C1 segment of cervical spinal cord (tissue), 14 donors: ENCODE measurements at places on chromosomes 16 and 17.

GRCh38 chr17:39666231-39666600, 1.1 kb downstream of the TCAP start:
- no peak for DNase-seq

GRCh38 chr16:72796222-72796621, 251.7 kb downstream of the ZFHX3 start:
- no peak for DNase-seq

DNA sequence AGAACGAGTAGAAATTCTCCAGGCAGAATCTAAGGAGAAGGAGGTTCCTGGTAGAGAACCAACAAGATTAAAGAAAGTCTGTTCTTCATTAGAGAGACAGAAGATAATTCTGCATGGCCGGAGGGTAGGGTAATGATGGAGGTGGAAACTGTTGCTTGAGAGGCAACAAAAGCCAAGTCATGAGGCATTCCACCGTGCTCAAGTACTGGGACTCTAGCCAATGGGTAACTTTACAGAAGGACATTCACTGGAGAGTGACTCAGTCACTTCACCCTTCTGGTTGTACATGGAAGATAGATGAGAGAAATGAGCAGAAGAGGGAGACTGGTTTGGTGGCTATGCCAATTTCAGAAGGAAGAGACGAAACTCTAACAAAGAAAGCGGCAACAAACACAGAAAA, 53.6 kb upstream of the ANKFN1 start:
- no peak for DNase-seq

- no peak for DNase-seq
Observed at GRCh38 chr16:88864521-88864920, 1.9 kb downstream of the PABPN1L start.

DNA sequence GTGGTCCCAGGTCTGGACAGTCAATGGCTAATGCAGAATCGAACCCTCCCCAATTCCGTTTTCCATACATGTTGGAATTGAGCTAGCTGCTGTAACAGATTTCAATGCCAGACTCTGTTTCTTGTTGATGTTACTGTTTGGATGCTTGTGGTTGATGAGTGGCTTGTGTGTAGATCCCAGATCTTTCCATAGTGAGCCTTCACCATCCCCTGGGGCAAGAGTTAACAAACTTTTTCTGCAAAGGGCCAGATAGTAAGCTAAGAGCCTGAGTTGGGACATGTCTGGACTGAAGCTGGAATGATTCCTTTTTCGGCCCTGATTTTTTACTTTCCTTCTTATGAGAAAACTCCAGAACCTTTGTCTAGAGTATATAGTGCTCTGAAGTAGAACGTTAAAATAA, 296.3 kb downstream of the CPPED1 start:
- no peak for DNase-seq

GRCh38 chr17:65231086-65231485, 93.9 kb downstream of the RGS9 start:
- DNase-seq: no peak

- no peak for DNase-seq
Observed at GRCh38 chr16:83701494-83701893, 106.3 kb upstream of the HSBP1 start.

- DNase-seq: no peak
Observed at GRCh38 chr17:7744416-7744815, 26.9 kb downstream of the DNAH2 start.

DNA sequence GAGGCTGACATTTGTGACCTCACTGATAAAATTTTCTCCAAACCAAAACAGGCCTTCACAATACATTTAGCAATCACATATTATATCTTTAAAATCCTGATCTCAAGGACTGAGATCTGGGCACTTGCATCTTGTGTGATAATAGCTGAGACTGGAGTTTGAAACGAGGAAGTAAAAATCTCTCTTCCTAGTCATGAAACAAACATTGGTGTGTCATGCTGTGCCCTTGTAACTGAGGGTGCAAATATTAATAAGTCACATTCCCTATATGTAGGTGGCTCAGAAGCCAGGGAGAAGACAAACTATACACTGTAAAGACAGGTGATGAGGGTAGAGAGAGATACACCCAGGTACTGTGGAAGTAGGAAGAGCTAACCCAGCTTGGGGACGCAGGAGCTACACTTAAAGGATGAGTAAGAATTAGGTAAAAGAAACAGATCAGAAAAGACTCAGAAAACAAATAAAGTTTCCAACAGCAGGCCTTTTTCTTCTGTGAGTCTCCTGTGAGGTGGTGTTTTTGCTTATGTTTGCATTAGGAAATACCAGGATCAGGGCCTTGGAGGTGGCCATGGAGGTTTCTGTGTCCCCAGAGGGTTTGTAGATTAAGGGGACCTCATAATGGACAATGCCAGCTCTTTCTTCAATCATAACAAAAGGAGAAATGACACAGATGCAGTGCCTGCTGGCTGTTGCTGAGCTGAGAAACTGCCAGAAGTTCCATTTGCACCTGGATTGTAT, 335.7 kb downstream of the GRIN2A start:
- no peak for DNase-seq

DNA sequence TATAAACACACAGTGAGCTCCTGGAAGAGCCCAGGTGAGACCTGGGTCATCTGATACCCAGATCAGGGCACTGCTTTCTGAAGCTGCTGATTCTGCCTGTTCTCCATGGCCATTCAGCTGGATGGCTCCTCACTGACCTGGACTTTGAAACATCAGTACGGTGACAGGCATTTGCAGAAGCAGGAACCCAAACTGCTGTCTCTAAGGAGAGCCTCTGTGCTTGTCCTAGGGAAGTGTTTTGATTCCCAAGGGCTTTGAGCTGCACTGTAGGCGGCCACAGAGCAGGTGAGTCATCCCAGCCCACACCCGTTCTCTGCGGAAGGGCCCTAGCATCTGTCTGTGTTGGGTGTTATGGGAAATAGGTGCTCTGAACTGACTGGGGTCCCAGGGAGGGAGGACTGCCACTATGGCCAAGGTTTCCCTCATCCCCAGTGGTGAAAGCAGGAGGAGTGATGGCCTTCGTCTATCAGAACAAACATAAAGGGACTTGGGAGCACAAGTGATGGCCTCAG, 60.7 kb upstream of the ADCY9 start:
- DNase-seq: no peak

DNA sequence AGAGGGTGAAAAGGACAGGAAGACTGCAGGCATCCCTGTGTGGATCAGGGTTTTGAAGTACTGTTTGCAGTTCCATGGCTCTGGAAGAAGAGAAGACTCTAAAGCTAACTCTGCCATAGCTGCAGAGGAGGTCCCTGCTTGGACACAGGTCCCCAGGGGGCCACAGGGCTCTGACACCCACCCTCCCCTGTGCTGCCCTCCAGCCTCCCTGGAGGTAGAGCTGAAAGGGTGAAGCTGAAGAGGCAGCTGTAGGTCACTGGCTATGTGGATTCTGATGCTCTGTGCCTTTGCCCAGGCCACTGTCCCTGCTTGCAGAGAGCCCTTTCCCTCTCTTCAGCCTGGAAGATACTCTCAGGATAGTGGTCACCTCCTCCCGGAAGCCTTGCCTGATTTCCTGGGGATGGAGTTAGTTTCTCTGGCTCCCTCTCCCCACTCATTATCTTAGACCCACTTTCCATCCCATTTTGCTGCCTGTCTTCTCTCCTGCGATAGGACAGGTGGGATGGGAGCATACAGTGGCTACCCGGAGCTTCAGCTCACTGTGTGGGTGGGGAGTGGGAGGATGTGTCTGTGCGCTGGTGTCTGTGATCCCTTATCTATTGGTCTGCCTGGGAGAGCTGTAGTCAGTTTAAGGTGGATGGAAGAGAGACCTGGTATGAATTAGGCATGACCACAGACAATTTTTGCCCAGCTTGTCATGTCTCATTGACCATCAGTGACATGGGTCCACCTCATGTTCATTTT, 89.8 kb upstream of the TMEM97 start:
- no peak for DNase-seq

GRCh38 chr16:77669057-77669456, 53.3 kb upstream of the NUDT7 start:
- DNase-seq: no peak

DNA sequence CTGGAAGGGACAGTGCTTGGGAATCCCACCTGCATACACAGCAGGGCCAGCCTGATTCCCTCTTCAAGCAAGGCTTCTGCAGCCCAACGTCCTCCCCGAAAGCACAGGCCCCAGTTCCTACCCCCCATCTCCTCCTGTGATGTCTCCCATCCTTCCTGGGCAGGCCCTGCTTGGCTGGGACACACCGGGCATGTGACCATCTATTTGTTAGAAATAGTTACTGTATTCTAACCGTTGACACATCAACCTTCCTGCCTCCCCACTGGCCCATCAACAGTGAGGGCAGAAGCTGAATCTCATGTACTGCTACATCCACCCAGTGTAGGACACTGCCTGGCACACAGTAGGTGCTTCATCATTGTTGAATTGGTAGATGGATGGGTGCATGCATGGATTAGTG, 10.7 kb downstream of the PRR29 start:
- no peak for DNase-seq

DNA sequence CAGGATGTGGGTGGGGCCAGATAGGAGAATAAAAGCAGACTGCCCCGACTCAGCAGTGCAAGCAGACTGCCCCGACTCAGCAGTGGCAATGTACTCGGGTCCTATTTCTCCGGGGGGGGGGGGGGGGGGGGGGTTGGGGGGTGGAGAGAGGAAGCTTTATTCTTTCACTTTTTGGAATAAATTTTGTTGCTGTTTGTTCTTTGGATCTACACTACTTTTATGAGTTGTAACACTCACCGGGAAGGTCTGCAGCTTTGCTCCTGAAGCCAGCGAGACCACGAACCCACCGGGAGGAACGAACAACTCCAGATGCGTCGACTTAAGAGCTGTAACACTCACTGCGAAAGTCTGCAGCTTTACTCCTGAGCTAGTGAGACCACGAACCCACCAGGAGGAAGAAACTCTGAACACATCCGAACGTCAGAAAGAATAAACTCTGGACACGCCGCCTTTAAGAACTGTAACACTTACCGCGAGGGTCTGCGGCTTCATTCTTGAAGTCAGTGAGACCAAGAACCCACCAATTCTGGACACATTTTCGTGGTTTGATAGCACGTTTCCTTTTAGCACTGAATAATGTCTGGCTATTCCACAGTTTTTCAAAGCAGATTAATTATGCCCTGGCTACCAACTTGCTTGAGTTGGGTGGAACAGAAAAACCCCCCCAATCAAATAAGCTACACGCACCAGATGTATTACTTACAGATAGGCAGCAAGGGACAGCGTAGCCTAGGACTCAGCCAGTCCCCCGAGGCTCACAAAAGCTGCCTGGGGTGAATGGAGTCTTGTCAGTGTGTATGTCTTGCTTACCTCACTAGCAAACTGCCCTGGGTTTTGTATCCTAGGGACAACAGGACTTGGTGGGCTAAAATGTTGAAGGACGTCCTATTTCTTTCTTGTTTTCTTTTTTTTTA, 11.9 kb downstream of the FZD2 start:
- no peak for DNase-seq

- peak; percentile 71 for DNase-seq
Observed at GRCh38 chr17:19867329-19868078, at the start of gene ULK2. TSS of gene ULK2 (minus strand) at chr17:19867936. CDS start at chr17:19867417, 519 bp downstream.

- no peak for DNase-seq
Observed at GRCh38 chr16:49826515-49826914, 29.4 kb downstream of the ZNF423 start.

DNA sequence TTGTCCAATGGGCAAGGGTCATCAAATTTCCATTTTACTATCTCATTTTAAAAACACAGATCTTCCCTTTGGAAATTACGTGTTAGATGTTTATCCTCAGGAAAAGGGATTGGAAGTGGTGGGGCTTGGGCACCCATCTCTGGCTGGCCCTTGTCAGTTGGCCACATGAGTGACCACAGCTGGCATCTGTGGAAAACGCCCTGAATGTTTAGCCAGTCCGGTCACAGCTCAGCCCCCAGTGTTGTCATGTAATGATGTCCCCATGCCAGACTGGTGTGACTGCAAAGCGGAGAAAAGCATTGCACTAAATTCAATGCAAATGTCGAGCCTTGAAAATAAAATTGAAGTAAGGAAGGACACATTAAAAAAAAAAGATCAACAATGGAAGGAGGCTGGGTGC, 53.0 kb downstream of the TMC6 start:
- DNase-seq: no peak

DNA sequence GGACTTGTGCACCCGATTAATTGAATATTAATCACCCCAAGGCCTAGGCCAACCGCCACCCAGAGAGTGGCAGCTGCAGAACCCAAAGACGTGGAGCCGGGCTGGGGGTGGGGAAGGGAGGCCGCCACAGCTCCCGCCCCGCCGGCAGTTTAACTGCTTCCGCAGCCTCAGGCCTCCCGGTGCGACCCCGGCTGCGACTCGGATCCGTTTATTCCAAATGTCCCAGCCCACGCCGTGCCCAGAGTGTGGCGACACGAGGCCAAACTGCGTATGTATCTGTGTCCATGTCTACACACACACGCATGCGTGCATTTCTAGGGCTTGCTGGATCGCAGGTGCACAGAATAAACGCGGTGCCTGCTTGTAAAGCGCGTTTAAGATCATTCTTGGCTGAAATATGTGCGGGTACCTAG, 802 bp upstream of the TOB1 start:
- no peak for DNase-seq

DNA sequence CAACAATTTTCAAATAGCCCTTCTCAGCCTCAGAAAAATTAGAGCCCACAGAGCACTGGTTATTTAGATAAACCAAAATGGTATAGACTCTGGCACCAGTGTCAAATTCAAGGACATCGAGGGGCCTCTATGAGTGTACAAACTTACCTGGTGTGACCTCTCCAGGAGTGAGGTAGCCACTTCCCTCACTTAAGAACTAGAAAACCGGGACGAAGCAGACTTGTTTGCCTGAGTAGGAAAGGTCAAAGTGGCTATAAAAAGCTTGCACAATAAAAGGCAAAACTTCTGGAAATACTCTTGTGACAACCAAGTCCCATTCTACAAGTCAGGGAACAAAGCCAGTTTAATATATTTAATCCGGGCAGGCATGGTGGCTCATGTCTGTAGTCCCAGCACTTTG, 39.2 kb upstream of the PRSS54 start:
- DNase-seq: no peak

- DNase-seq: no peak
Observed at GRCh38 chr17:63173450-63173849, 207.4 kb downstream of the TANC2 start.

DNA sequence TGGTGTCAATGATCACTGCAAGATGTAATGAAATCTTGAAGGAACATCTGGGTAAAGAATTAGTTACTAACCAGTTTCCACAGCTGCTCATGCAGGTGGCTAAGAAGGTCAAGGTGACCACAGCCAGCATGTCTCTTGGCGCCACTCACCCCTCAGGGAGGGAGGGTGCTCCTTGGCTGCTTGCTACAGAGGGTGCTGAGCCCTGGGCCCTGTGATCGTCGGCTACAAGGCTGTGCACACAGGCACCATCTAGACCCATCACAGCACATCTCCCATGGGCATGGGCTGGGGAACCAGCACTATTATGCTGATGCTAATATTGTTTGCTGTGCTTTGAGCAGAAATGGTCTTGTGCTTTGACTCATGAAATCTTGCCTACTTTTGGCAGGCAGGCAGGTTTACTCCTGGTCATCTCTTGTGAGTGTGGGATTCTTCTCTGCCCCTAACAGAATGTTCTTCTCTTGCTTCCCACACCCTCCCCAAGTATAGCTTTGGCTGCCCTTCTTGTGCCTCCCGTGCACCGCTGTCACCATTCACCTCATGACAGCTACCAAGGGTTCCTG, 36.4 kb downstream of the TXNDC11 start:
- DNase-seq: no peak

GRCh38 chr17:32588982-32589381, 102.2 kb downstream of the CDK5R1 start:
- DNase-seq: no peak
